ENCODE measurements at places on chromosomes 7 and 10. TPM values are rescaled to one million over a fixed set of nuclear protein-coding genes. Genes with fewer than 3 reads are reported as not detected.
A peak's percentile ranks its signal among the peaks of the same experiment; 100 is the strongest.

TRIM50 gene
- total RNA-seq: not detected

FGL2 gene
- total RNA-seq: not detected

PIK3CG gene
- not detected for total RNA-seq

TBX20 gene
- 1.5 TPM for total RNA-seq

DBF4 gene
- 87.3 TPM for total RNA-seq

SGCE gene
- 120 TPM for total RNA-seq

BBS9 gene
- total RNA-seq: 14.9 TPM

FBXO24 gene
- total RNA-seq: not detected

LIPM gene
- total RNA-seq: not detected

FGFR2 gene
- total RNA-seq: 3.7 TPM

GRCh38 chr7:156578978-156579430 lies 61.6 kb upstream of the RNF32 start:
- no peak for DNase-seq

GRCh38 chr7:80273327-80273726 lies 138.7 kb downstream of the GNAI1 start:
- DNase-seq: peak; percentile 42

DNA sequence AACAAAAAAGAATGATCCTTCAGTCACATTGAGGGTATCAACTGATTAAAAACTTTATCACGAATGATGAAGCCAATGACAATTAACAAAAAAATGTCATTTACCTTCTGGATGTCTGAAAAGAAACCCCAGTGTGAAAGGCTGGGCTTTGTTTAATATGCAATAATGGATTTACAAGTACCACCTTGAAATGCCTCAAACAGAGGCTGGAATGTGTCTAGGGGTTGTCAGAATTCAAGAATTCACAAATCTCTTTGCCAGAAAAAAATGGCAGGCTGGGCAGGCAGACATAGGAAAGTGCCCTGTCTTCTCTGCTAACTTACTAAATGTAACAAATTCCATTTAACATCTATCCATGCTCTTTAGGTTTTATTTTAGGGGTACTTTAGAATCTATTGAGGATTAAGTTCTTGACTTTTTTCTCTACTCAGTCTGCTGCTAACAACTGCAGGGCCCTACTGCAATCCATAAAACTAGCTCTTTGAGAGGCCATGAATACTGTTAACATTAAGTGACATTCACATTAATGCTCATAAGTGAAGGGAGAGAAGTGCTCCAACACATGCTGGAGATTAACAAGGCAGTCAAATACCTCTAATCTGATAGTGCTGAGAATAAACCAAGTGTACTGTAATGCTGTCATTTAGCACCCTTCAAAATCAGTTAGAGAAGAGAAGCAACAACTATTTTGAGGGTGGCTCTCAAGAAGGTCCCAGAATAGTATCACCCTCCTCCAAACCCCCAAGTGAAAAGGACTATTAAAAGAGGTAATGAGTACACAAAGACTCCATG lies 43.1 kb upstream of the KCNIP2 start:
- DNase-seq: no peak

DNA sequence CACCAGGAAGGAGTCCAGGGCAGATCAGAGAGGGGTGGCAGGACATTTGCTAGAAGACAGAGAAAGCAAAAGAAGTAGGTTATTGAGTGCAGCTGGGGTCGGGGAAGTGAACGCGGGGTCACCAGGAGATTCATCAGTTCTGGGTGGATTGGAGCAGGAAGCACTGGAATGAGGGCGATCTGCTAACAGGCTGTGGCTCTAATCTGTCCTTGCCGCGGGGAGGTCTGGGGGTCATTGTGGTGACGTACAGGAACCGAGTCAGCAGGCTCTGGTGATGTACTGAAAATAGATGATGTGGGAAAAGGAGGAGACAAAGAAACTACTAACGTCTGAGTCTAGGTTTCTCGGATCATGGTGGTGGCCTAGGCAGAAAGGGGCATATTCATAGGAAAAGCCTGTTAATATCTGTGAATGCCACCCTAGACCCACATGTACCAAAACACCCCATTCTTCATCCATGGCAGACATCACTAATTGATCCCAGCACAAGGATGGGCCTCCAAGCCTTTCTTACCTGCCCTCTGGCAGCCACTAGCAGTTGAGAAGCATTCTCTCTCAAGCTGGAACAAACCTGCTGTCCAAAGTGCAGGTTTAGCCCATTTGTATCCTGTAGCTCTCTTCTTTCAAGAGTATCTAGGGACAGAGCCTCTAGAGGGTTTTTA lies 134.5 kb downstream of the C10orf105 start:
- DNase-seq: no peak

DNA sequence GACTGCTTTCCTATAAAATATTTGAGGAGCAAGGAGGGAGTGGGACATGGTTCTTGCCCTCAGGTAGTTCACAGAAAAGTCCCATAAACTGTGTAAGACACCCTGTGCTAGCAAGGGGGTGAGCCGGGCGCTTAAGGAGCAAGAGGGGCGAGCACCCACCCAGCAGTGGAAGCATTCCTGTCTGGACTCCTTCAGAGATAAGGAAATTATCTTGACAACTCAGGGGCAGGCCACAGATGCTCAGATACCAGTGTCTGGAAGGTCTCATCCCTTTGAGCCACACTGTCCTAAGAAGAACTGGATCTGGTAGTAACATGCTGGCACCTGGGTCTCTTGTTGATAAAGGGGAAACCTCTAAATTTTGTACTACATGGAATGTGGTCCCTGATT lies 54.1 kb downstream of the DAGLB start:
- DNase-seq: no peak

DNA sequence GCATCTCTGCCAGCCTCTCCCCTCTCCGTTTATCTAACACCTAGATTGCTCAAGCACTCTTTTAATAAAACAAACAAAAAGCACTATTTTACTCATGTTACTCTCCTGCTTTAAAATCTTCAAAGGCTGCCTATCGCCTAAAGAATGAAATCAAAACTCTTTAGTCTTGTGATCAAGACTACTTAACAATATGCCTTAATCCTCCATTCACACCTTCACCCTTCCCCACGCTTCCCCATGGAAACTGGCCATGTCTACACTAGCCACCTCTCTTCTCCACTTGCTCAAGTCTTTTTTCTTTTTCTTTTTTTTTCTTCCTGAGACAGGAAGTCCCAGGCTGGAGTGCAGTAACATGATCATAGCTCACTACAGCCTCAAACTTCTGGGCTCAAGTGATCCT lies 47.8 kb upstream of the TMEM213 start:
- DNase-seq: no peak

DNA sequence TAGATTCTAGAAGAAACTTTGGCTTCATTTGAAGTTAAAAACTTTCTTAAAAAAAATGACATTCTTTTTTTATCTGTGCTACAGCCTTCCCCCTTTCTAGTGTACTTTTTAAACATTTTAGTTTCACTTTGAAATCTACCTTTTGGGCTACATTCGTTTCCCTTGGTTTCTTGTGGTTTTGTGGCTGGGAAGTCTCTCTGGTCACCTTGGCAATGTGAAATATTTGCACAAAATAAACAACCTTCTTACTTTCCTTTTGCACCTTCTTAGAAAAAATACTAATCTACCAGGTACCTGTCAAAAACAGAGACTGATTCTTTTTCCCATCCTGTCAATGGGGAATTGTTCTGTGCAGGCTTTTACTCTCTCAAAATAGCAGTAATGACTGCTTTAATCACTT lies 350.2 kb downstream of the GATA3 start:
- DNase-seq: peak; percentile 49

DNA sequence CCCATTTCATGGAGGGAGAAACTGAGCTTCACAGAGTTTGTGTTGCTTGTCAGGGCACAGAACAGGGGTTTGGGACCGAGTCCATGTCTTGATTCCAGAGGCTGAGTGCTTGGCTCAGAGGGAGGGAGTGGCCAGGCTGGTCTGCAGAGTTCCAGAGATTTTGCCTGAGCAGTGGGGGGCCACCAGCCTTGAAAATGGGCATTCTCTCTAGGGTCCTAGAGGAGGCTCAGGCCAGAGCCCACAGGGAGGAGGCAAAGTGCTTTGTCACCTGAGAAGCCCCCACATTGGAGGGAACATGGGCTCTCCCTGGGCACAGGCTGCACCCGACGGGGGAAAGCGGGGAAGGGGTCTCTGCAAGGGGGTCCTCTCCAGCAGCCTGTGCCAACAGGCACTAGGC lies 51.5 kb downstream of the DOCK1 start:
- DNase-seq: no peak

DNA sequence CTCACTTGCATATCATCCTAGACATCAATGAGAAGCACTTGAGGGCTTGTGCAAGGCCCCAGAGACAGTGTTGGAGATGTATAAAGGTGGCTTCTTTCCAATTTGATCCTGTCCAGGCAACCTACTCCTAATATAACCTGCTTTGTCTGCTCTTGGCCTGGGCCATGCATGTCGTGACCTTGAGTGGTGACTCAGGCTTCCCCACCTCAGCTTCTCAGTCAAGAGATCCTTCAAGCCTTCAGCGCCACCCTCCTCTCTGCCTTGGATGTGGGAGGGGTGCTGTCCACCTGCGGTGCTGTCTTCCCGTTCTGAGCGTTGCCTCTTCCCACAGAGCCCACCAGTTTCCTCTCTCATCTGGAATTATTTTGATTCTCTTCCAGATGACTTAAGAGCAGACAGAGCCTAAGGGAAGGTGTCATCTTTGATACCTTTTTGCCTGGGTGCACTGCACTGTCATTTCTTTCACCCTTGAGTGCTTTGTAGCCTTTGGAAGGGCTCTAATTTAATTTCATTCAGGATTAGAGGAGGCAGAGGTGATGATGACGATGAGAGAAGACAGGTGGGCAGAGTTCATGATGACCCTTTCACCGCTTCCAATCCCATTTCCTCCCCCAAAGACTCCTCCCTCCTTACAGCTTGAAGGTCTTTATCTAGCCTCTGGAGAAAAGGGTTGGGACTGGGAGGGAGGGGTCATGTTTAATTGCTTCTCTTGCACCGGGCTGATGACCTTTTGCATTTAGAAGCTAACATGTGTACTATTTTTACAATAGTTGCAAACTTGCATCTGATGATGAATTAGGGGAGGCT lies 6.9 kb downstream of the LSMEM1 start:
- no peak for DNase-seq

DNA sequence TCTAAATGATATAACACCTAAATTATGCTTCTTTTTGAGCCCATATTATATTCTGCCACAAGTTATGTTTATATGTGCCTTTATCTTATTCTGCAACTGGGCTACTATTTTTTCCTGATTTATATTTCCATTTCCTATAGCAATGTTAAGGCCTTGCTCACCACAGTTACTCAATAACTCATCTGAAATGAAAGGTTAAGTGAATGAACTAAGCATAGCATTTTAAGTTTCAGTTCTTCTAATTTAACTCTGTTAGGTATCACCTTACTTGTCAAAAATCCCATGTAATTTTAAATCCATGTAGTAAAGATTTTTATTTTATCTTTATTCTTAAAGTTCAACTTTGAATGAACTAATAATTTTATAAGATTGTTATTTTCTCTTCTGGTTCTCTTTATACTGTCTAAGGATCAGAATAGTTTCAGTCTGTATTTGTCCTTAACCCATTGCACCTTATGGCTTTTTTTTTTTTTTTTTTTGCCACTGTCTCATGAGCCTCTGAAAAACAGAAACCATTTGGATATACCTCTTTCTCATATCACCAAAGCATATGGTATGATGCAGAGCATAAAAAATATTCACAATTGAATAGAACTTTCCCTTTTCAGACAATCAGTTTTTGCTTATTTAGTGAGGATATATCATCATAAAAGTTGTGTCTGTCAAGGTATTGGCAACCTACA lies 301.8 kb upstream of the ZWINT start:
- no peak for DNase-seq

GRCh38 chr7:32025381-32026082 lies 44.7 kb downstream of the PDE1C start:
- no peak for DNase-seq

DNA sequence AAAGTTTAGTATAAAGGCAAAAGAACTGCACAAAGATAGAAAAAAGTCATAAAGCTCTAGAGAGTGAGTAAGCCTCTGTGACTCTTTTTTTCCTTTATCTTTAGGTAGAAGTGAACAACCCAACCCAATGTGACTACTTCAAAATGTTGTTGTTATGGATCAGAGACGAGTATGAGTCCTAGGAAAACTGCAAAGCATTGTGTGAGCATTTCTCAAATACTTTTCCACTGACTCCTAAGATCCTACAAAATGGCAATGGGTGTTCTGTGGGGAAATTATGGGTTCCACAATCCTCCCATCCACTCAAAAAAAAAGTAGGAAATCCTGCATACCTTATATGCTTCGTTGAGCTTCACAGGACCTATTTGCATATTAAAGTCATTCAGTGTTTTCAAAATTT lies 177.1 kb downstream of the DGKI start:
- DNase-seq: no peak

DNA sequence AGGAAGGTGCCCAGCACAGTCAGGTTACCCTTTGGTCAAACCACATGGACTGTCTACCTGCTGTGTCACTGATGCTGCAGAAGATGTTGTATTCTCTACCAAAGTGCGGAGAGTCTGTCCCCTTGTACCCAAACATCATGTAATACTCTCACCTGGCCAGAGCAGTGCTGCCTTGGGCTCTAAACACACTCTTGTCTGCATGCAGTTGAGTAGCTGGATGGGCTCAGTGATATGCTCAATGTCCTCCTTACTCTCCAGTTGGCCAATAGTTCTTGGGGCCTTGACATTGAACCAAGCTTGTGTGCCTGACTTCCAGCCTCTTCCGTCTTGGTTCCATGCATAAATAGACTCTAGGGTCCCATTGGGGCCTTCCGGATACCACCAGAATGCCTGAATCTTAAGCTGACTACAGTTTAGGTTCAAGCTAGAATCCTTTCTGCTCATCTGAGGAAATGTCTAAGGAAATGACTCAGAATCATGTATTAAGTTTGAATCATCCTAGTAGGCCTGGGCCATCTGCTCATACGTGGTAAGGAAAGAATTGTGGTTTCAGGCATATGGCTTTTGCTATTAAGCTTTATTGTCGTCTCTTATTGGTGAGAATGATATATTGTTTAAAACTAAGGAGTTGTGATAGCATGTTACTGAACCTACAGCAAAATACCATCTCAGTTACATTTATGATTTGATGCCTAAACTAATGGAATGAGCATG lies 118.0 kb downstream of the OTUD1 start:
- peak; percentile 5 for DNase-seq

DNA sequence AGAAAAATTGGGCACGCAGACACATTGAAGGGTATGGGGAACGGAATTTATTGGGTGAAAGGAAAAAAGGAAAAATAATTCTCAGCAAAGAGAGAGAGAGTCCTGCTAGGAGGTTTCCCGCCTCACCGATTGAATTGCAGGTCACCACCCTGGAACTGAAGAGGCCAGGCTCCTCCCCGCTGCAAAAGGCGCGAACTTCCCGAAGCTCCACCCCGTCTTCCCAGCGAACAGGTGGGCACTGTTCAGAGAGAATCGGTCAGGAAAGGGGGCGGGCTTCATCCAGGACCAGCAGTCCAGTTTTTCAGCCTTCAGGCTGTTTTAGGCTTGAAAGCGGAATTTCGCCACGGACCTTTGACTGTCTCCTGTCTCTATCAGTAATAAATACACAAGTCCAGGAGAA lies 27.3 kb upstream of the CADPS2 start:
- no peak for DNase-seq

- DNase-seq: no peak
Measured at GRCh38 chr7:149620961-149621360, 123.4 kb upstream of the ZNF746 start.
